HTR-8/SVneo (cell line): ENCODE measurements at places on chromosomes 2 and 18.

DNA sequence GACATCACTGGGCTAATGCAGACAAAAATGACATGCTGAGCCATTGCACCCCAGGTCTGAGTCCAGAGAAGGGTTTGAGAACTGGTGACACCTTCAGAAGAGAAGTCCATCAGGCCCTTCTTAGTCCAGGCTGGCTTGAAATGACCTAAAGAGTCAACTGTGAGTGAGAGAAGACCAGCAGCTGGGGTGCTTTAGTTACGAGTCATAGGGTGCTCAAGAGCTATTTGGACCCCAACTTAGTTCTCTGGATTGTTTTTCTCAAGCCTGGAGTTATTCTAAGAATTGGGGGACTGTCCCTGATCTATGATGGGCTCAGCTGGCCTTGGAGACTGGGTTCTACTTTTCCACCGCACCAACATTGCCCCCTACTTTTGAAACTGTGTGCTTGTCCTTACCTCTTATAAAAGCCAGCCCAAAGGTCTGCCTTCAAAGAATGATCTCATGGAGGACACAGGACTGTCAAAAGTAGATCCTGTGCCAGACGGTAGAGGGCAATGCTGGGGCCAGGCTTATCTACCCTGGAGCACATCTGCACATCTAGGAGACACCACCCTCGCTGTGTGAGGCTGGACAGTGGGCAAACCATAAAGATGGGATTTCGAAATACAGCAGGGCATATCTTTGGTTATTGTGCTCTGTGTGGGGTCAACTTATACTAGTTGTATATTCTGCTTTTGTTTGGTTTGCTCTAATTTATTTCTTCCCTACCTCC, 333.0 kb upstream of the SLC14A2 start:
- DNase-seq, result no peak

- DNase-seq, result no peak
Observed at GRCh38 chr2:212311807-212312404, 226.7 kb downstream of the ERBB4 start.

DNA sequence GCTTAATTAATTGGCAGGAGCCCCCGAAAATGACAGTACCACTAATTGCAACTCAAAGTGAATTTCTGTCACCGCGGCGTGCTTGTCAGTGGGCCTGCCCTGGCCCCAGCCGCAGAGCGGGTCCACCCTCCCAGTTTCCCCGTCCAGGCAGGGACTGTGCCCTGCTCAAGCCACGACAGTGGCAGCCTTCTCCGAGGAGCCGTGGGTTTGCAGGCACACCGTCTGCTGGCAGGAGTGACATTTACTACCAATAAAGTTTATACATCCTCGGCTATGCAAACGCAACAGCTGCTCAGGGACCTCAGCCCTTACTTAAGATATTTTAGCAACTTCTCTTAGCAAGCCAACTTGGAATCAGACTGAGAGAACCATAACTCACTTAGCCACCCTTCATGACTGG, 112.7 kb downstream of the GBX2 start:
- no peak for DNase-seq

GRCh38 chr2:210971431-210971830, 415.0 kb downstream of the CPS1 start:
- no peak for DNase-seq

DNA sequence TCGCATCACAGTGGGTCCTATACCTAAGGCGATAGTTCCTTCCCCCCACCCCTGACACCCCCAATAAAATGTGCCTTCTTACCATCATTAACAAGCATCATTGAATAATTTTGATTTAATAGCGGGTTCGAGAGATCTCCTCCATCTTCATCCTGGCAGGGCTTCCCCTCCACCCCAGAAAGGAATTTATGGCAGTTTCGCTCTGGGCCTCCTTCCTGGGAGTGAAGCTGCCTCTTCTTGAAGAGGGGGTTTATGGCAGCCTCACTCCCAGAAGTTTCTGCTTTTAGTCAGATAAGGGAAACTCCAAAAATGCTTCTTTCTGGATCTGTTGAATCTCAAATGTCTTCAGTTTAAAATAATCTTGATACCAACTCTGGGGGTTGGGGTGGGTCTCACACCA, 45.7 kb downstream of the RRM2 start:
- no peak for DNase-seq

DNA sequence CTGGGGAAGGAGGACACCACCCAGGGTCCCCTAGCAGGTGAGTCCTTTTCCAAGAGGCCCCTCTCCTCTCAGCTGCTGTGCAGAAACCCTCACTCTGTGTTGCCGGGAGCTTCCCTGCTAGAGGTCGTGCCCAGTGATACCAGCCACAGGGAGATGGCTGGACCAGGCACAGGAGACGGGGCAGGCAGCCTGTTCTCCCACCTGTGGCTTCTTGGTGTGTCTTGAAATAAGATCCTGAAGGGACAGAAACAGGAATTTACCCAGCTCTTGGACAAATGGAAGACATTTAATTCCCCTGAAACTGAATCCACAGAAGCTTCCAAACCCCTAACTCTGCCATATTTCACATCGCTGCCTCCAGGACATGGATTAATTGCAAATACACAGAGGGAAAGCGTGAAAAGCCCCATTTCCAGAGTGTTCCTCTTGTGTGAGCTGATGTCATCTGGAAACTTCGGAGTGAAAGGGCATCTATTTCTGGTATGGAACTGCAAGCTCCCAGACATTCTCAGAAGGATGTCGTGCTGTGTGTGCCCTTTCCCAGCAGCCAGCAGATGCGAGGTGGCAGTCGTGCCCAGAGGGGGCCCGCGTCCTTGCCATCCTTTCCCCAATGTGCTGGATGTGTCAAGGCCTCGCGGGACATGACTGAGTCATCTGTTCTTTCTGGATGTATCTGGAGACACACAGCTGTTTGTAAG, 177.7 kb downstream of the SEPTIN10 start:
- DNase-seq, result no peak
